T-helper 2 cell (primary cell): ENCODE measurements at places on chromosomes 7 and 10.

GRCh38 chr10:111523016-111523415 is 446.2 kb downstream of the ADRA2A start:
- no peak for DNase-seq

DNA sequence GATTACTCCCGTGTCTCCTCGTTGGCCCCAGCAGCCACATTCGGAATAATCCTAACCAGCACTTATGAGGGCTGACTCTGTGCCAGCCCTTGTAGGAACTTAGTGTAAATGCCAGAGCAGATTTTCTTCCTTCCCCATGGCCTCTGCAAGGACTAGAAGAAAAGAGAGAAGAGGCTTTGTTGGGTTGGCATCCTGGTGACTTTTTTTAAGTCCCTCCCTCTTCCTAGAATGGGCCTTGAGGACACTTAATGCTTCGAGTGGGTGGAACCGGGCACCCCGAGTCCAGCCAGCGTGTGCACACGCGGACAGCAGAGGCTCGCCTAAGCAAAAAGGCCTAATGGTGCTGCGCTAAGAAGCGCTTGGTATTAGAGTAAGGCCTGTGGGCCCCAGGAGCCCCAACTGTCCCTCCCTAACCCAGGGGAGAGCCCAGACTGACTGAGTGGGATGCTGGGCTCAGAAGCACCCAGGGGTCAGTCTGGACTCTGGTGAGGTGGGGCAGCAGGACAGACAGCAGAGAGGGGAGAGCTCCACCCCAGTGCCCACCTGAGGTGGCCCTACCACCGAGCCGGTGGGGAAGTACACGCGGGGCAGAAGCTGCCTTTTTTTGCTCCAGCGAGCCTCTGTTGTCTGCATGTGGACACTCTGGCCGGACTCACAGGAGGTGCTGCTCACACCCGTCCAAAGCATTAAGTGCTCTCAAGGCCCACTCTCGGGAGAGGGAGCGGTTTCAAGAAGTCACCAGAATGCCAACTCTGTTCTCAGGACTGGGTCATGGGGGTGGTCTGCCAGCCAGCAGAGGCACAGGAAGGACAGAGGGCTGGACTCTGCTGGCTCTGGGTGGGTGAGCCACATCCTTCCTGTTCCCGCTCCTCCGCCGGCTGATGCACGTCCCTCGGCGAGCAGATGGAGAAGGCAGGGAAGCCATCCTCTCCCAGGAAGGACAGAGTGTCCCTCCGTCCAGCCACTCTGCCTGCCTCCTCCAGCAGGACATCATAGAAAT is 12.5 kb downstream of the ITPRIP start:
- DNase-seq: no peak

DNA sequence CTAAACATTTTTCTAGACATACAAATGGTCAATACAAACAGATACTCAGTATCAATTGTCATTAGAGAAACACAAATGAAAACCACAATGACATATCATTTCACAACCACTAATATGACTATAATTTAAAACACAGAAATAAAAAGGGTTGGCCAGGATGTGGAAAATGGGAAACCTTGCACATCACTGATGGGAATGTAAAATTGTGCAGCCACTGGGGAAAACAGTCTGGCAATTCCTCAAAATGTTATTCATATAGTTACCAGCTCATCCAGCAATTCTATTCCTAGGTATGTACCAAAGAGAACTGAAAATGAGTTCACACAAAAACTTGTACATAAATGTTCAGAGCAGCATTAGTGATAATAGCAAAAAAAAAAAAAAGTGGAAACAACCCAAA is 106.1 kb upstream of the LRRTM3 start:
- DNase-seq: no peak

- no peak for DNase-seq
Measured at GRCh38 chr7:8829100-8829499, 395.7 kb downstream of the NXPH1 start.

DNA sequence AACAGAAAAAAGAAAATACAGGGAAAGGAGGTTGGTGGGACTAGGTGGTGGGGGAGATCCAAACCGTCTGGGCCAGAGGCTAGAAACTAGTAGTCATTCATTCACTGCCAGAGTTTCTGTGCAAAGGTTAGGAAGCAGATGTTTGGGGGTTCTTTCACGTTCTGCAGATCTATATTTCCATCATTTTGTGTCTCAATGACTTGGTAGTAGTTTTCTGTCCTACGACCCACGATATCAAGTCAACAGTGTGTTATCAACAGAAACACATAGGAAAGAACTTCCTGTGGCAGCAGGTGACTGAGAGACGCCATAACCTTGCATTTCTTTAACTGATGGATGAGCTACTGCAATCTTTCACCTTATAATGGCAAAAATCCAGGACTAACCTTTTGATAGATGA is 1.8 kb downstream of the CEP55 start:
- no peak for DNase-seq
